ENCODE measurements at places on chromosomes 5 and 9. TPM values are rescaled to one million over a fixed set of nuclear protein-coding genes. Genes with fewer than 3 reads are reported as not detected.

The GAPT gene
- polyA plus RNA-seq: 1.1 TPM

The SV2C gene
- 0.46 TPM for polyA plus RNA-seq

The HAND1 gene
- polyA plus RNA-seq: 1.3 TPM

The SLC4A9 gene
- polyA plus RNA-seq: 0.13 TPM

The FAXDC2 gene
- 12.2 TPM for polyA plus RNA-seq

The IL13 gene
- not detected for polyA plus RNA-seq

The SLC45A2 gene
- not detected for polyA plus RNA-seq

The FREM1 gene
- 6.3 TPM for polyA plus RNA-seq

The FGD3 gene
- polyA plus RNA-seq: 0.92 TPM

The ALDH1A1 gene
- polyA plus RNA-seq: 249 TPM

The RASEF gene
- 0.30 TPM for polyA plus RNA-seq

The SLC12A7 gene
- 25.8 TPM for polyA plus RNA-seq

The ZDHHC11B gene
- polyA plus RNA-seq: 1.7 TPM

The ACTBL2 gene
- not detected for polyA plus RNA-seq

The TMOD1 gene
- 59.4 TPM for polyA plus RNA-seq

The SHOC1 gene
- polyA plus RNA-seq: 3.0 TPM

The PCDHGA12 gene
- 5.6 TPM for polyA plus RNA-seq

The SPINK4 gene
- not detected for polyA plus RNA-seq

The BARHL1 gene
- polyA plus RNA-seq: not detected

The LECT2 gene
- not detected for polyA plus RNA-seq

The MARCOL gene
- polyA plus RNA-seq: not detected

The TTC39B gene
- 6.8 TPM for polyA plus RNA-seq

The FRRS1L gene
- 10.9 TPM for polyA plus RNA-seq

The SCGB3A1 gene
- 10.4 TPM for polyA plus RNA-seq

The FOXI1 gene
- polyA plus RNA-seq: not detected

The UBE2QL1 gene
- 1.1 TPM for polyA plus RNA-seq

The SPATA31D4 gene
- polyA plus RNA-seq: not detected

The FOXD4L5 gene
- polyA plus RNA-seq: not detected

The SPATA31A3 gene
- polyA plus RNA-seq: not detected

The NR2F1-AS1 gene
- 62.1 TPM for polyA plus RNA-seq

The CCDC192 gene
- 0.54 TPM for polyA plus RNA-seq

The GABRA1 gene
- 0.30 TPM for polyA plus RNA-seq

The CTXN3 gene
- not detected for polyA plus RNA-seq

The ENC1 gene
- 2.9 TPM for polyA plus RNA-seq

The TMEM174 gene
- not detected for polyA plus RNA-seq

The ADGRD2 gene
- 0.53 TPM for polyA plus RNA-seq

The RHOBTB3 gene
- 28.2 TPM for polyA plus RNA-seq

The OBP2B gene
- polyA plus RNA-seq: not detected

The PALM2AKAP2 gene
- polyA plus RNA-seq: 0.07 TPM

The MAP1B gene
- polyA plus RNA-seq: 29.3 TPM

The DBN1 gene
- 19.1 TPM for polyA plus RNA-seq

The CAMK2A gene
- polyA plus RNA-seq: 0.64 TPM

The ANKRD20A1 gene
- 4.0 TPM for polyA plus RNA-seq

The IFNA2 gene
- polyA plus RNA-seq: not detected

The C5orf15 gene
- polyA plus RNA-seq: 16.7 TPM

The P4HA2 gene
- polyA plus RNA-seq: 10.3 TPM

The GFI1B gene
- not detected for polyA plus RNA-seq

The FOXD4L4 gene
- not detected for polyA plus RNA-seq

Measured in adrenal gland (tissue), 19 donors.